Gastroesophageal sphincter (tissue), 4 donors: ENCODE measurements at places on chromosomes 5 and 9. TPM values are rescaled to one million over a fixed set of nuclear protein-coding genes. Genes with fewer than 3 reads are reported as not detected.

DNA sequence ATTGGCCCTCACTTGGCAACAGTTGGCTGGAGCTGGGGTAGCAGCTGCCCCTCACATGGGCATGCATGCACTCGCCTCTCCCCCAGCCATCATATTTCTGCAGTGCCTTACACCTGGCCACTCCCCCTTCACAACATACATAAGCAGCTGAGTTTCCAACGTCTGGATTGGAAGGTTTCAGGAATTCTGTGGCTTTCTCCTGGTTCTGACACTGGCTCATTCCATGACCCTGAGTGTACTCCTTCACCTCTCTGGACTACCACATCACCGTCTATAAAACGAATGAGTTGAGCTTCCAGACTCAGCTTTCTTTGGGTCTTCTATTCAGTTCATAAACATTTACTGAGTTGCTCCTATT lies 84.3 kb downstream of the GALNT10 start:
- no peak for ATAC-seq

DNA sequence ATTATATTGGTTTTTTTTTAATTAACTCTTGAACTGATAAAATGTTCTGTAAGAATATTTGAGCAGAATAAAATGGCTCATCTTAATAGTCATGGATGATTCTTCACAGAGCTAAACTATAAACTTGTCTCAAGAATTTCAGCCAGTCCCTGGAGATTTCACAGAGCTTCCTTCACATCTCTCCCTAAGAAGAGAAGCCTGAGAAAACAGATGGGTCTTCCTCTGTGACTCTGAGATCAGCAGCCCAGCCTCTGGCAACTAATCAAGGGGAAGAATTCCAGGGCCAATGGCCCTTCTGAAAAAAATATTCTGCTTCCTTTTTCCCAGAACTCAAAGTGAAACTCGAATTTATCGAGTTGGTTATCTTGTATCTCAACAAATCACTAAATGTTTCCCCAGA lies 122.2 kb upstream of the ITGA1 start:
- ATAC-seq: no peak

DNA sequence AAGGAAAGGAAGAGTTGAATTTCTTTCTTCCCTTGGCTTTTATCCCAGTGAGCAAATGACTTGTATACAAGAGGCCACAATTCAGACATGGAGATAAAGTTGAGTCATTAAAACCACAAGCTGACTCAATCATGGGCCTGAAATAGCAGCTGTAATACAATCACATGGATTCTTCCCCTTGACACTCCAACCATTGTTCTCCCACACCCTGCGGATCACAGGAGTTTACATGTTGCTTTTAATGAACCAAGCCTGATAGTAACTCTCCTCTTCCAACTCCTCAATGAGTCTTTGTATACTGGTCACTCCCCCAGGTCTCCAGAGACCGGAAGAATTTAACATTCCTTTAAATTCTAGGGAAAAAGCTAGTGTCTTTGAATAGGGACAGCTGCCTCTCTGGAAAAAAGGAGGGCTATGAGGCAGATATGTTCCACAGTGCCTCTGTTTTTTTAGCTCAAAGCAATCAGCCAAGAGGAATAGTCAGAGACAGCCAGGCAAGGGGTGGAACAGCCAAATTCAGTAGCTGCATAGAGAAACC lies 32.4 kb downstream of the PCDHGC5 start:
- peak; percentile 54 for ATAC-seq

- ATAC-seq: no peak
Measured at GRCh38 chr5:123439709-123440108, 16.5 kb upstream of the CEP120 start.

DNA sequence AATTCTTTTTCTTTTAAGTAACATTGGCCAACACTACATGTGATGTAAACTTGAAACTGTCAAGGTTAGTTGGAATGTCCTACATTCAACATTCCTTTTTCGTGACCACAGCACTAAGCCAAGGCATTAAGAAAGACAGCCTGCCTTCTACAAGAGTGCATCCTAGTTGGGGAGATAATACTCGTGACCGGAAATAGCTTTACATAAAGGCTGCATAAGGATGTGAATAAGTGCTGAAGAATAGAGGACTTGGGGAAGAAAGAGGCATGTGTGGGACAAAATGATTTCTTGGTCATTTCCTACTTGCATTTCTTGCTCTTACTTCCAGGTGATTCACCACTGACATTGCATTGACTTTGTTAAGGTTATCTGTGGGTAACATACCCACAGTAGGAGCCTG lies 282.0 kb downstream of the DMRT2 start:
- no peak for ATAC-seq

GRCh38 chr5:142239394-142240159 lies 85.2 kb downstream of the SPRY4 start:
- ATAC-seq: no peak

DNA sequence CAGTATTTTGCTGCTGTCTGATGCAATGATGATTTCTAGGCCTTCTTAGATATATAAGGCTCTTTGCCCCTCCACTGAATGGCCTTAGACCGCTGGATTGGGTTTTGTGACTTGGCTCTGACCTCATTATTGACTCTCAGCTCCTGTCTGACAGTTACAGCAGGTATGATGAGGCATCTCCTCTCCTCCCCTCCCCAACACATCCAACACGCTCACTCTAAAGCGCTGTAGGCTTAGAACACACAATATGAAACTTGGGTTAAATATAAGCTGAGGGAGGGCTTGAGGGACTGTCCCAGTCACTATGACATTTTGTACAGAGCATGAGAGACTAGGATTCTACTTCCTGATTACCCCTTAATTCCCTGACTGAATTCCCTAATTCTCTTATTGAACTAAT lies 18.8 kb upstream of the CER1 start:
- no peak for ATAC-seq

- ATAC-seq: no peak
Measured at GRCh38 chr9:21153336-21154017, 11.8 kb upstream of the IFNW1 start.

DNA sequence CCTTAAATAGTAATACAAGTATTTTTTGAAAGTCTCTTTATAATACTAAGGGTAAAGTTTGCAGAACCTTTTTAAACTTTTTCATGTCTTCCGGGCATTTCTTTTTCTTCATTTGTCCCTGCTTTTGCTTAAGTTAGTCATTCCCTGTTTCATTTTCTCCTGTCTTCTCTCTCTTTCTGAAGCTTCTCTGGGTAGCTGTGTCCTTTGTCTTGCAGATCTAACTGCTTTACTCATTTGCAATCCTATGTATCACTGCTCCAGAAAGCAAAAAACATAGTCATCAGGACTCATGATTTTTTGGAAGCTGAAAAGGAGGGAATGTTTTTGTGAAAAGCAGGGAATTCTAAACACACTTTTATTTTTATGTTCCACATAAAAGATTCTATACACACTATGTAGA lies 301.7 kb downstream of the MRPS30 start:
- ATAC-seq: no peak

GRCh38 chr9:15253786-15254185 lies 53.2 kb downstream of the TTC39B start:
- no peak for ATAC-seq

GRCh38 chr5:96984506-96985192 lies 48.8 kb downstream of the LNPEP start:
- no peak for ATAC-seq

DNA sequence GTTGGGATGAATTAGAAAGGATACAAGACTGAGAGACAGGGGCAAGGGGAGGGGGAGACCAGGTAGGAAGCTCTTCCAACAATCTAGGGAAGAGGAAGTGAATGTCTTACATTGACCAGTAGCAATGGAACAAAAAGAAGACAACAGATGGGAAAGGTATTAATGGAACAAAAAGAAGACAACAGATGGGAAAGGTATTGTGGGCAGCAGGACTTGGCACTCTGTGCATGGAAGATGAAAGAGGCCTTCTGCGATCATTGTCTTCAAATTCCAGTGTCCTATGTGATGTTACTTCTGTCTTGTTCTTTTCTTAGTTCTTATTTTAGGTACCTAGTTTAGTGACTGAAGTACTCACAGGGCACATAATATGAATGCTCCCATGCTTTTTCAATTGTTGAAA lies 161.8 kb downstream of the PALM2AKAP2 start:
- no peak for ATAC-seq

GRCh38 chr5:179149278-179149677 lies 89.1 kb downstream of the ZNF354C start:
- ATAC-seq: no peak

DNA sequence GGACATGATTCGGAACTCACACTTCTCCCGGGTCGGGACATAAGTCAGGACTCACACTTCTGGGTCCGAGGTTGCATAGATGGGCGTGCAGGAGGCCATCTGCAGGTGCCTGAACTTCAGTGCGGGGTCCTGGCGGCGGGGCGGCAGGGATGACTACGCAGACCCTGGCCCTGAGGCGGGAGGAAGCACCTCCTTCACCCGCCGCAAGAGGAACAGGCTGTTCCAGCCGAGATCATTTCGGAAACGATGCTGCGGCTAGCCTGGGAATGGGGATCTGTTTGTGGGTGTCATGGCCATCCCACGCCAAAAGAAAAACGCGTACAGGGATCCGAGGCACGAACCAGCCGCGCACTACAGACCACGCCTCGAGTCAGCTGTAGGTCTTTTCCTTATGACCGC lies 196.6 kb downstream of the TTLL11 start:
- ATAC-seq: no peak

- ATAC-seq: no peak
Measured at GRCh38 chr9:136840877-136841645, 1.2 kb upstream of the AJM1 start.

- ATAC-seq: no peak
Measured at GRCh38 chr9:128716581-128717254, 7.2 kb downstream of the ZDHHC12 start.

DNA sequence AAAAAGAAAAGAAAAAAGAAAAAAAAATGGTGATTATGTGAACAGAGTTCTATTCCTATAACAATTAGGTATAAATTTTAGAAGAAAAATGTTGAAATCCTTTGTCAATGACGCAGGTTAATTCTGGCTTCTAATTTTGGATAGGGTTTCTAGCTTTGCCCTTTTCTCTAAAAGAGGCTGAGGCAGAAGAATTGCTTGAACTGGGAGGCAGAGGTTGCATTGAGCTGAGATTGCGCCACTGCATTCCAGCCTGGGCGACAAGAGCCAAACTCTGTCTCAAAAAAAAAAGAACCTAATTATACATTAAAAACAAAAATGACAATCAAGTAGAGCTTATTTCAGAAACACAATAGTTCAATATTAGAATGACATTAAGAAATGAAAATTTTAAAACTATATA lies 2.9 kb downstream of the STXBP1 start:
- no peak for ATAC-seq

GRCh38 chr5:116386633-116387032 lies 188.0 kb downstream of the SEMA6A start:
- ATAC-seq: no peak

- no peak for ATAC-seq
Measured at GRCh38 chr9:136563646-136564325, 17.9 kb upstream of the NOTCH1 start.

- no peak for ATAC-seq
Measured at GRCh38 chr5:141245250-141245717, at the start of gene PCDHB15. TSS of gene PCDHB15 (plus strand) at chr5:141245395. CDS start at chr5:141245579, 184 bp downstream.

GRCh38 chr5:123358751-123359150 lies 64.5 kb downstream of the CEP120 start:
- ATAC-seq: peak; percentile 28

DNA sequence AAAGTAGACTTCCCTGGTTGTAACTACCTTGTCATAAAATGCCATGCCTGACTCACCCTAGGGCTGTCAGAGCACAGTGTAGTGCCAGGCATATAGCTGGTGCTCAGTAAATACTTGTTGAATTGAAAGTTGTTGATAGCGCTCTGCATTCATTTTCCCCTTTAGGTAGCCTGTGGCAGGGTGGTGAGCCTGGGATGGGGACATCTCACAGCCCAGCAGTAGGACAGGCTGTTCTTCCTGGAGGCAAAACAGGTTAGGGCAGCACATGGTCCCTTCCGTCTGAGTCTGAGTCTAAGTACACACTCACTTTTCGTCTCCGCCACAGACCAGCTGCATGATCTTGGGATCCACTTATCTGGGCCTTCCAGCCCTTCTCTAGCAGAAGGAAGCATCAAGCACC lies 401.9 kb downstream of the ZSWIM6 start:
- ATAC-seq: no peak

DNA sequence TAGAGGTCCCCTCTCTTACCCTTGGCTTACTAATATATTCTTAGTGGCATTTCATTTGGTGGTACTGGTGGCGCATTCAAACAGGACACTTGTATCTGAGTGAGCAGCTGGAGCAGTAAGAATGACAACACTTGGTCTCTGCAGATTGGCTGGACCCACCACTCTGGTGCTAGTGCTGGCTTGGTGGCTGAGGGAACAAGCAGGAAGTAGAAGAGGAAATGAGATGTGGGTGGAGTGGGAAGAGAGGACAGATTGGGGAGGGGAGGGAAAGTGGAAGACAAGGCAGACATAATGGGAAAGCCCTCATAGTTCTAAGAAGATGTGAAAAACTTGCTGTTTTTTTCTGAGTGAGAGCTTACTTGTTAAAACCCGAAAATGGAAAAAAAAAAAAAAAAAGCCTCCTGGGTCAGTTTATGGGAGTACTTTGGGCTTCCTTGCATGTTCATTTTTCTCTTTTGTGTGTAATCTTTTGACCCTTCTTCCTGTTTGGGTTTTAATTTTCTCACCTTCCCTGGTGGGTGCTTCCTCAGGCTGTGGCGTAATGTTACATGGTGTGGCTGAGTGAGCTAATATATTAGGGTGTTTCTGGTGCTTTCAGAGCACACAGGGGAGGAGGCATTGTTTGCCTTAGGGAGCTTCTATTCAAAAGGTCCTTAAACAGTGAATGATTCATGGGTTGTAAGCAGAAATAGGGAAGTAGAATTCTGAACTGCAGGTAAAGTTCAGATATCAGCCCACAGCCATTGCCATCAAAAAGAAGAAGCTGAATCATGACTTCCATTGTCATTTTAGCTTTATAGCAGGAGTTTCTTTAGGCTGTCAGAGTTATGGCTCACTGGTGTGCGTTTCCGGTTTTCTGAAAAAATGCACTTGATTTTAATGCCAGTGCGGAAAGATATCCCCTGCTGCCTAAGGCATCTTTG lies 52.3 kb downstream of the TLE4 start:
- ATAC-seq: peak; percentile 55

The IL4 gene
- total RNA-seq: not detected

The PRRX2 gene
- total RNA-seq: 12.1 TPM

The SLC27A6 gene
- total RNA-seq: 24.0 TPM

The MSH3 gene
- total RNA-seq: 11.1 TPM

The DDX4 gene
- total RNA-seq: not detected

The SEMA4D gene
- total RNA-seq: 4.4 TPM

The ST8SIA4 gene
- total RNA-seq: 2.2 TPM

The GEMIN5 gene
- total RNA-seq: 20.6 TPM

The ZNF608 gene
- 24.4 TPM for total RNA-seq
